Activated naive CD4-positive, alpha-beta T cell (primary cell): ENCODE measurements at places on chromosomes 2 and 18.

DNA sequence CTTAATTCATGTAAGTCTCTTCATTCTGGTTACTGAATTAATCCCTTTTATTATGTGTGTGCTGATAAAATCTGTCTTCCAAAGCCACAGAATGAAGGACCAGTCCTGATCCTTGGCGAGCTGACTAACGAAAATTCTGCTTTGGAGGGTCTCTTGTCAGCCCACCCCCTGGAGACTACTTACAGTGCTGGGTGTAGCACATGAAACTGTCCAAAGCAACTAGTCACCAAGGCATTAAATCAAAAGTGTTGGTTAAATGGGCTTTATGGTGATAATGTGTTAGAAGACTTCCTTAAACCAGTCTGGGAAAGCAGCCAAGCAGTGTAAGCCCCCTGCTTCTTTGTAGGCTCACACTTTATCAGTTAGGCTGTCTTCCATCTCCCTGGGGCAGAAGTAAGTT is 420.2 kb downstream of the SUCLG1 start:
- DNase-seq, result no peak

GRCh38 chr18:22303927-22304326 is 113.8 kb downstream of the CTAGE1 start:
- DNase-seq, result no peak

- no peak for DNase-seq
Observed at GRCh38 chr2:119599384-119599783, 55.1 kb downstream of the CFAP221 start.

DNA sequence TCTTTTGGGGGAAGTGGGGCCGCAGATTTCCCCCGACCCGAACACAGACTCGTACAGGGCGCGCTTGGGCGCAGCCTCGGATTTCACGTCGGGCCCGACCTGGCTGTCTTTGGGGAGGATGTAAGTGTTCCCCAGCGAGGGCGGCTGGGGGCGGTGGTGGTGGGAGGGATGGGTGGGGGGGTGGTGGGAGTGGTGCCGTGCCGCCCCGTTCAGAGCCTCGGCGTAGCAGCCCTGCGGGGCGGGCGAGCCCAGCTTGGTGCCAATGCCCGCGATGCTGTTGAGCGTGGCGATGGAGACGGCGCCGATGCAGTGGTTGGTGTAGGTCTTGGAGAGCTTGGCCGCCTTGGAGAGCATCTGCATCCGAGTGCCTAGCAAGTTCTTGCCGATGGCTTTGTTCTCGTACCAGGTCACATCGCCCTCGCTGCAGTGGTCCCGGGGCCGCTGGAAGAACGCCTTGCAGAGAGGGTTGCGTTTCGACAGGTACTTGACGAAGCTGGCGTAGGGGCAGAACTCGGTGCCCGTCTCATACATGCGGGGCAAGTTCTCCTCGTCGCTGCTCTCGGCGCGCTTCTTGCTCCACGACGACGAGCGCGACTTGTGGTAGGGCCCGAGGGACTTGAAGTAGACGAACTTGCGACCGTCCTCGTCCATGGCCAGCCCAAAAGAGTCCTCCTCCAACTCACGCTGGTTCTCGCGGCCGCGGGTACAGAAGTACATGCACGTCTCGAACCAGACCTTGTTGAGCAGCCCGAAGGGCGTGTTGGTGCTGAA is 1.3 kb downstream of the KCTD1 start:
- no peak for DNase-seq
